ENCODE measurements at places on chromosomes 1 and 21.

GRCh38 chr1:53888681-53889080 lies 916 bp downstream of the YIPF1 start:
- no peak for DNase-seq

DNA sequence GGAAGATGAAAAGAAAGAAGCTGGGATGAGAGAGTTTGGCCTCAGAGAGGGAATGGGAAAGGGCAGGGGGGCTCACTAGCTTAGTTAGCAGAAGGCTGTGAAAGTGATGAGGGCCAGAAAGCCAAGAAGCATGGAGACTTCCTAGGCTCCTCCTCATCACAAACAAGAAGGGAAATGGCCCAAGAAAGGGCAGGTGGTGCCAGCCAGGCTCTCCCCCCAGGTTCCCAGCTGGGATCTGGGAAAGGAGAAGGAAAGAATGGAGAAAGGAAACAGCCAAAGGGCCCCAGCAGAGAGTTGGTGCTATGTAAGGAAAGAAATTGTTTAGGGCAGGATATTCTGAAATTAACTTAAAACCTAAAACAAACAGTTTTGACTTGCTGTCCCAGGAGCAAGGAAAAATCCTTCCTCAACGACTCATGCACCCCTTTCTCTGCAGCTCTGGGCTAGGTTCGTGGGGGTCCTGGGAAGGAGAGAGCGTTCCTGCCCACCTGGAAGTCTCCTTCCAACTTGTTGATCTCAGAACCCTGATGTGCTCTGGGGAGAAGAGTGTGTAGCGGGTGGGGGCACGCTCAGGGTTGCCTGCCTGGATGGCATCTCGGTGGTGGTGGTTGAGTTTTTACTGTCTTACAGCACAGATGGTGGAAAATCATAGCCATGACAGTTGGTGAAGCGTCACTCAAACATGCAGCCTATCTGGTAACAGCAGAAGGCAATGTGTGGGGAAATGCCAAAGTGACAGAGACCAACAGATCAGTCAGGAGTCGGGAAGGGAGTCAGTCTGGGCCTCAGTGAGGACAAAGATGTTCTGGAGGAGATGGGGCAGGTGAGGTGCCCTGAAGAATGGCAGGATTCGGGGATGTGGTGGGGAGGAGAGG lies 147.3 kb downstream of the CLIC6 start:
- no peak for DNase-seq

- DNase-seq = no peak
Measured at GRCh38 chr21:18041012-18041411, 203.6 kb upstream of the CHODL start.

- DNase-seq = no peak
Measured at GRCh38 chr1:230839173-230839572, 29.1 kb downstream of the C1orf198 start.

DNA sequence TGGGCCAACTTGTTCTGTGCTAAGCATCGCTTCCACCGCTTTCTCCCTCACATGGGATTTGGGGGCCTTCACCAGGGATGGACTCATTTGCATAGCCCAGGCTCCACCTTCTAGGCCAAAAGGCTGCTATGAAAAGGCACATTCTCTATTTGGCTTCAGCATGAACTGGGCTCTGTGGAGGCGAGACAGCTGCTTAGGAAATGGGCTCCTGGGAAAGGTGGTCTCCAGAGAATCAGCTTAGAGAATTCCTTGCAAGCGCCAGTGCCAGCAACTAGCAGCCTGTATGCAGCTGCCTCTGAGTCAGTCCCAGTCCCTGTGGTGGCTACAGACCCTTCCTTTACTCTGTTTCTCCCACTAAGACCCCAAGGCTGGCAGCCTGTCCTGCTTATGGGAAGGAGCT lies 214.5 kb downstream of the HIVEP3 start:
- DNase-seq = no peak

GRCh38 chr1:33460947-33461629 lies 11.4 kb upstream of the ZSCAN20 start:
- no peak for DNase-seq

DNA sequence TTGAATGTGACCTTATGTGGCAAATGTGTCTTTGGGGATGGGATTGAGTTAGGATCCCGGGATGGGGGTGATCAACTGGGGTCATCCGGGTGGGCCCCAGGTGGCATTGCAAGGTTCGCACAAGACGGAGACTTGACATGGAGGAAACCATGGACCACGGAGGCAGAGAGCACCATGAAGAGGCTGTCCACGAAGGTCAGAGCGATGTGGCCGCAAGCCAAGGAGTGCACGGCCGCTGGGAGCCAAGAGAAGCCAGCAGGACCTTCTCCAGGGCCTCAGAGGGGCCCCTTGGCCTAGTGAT lies 22.3 kb upstream of the COL18A1 start:
- DNase-seq = no peak

GRCh38 chr1:168894397-168894903 lies 165.4 kb upstream of the DPT start:
- DNase-seq = no peak

- no peak for DNase-seq
Measured at GRCh38 chr1:172902861-172903381, 147.8 kb downstream of the TNFSF18 start.

DNA sequence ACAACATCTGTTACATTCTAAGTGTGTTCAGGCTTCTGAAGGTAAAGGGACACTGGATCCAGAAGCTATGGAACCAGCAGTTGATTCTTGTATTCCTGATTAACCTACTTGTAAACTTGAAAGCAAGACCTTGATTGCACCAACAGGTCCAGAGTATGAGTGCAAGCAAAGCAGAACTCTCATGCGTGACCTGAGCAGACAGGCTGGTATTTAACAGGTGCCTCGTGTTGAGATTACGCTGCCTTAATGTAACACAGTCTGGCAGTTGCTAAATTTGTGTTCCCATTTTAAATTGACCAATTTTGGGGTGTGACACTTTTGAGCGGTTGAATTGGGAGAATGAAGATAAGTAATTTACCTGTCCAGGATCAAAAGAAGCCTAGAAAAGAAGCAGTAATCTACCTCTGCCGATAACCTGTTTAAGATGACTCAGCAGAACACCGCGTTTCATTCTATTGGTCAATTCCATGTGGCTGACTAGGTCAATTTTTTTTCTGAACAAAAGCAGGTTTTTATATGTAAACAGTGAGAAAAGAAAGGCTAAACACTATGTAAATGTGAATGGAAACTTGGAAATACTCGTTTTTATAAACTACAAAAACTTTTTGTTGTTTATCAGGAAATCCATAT lies 147.6 kb downstream of the DYRK1A start:
- no peak for DNase-seq

DNA sequence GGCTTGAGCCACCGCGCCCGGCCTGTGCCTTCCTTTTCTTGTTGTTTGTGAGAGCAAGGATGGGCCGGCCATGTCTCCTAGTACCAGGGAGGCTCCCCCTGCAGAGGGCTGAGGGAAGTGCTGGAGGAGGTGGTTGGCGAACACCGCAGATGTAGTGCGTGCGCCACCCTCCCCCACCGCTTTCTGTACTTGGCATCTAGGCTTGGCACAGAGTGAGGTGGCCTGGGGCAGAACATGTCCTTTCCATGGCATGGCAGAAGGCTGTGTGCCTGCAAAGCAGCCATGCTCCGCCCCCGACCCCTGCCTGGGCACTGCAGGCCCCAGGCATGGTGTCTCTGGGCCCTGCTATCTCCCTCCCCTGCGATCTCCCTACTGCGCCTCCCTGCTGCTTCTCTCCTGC lies 30.7 kb downstream of the ALPL start:
- no peak for DNase-seq

GRCh38 chr1:52266507-52266906 lies 99.5 kb downstream of the CC2D1B start:
- DNase-seq = no peak

DNA sequence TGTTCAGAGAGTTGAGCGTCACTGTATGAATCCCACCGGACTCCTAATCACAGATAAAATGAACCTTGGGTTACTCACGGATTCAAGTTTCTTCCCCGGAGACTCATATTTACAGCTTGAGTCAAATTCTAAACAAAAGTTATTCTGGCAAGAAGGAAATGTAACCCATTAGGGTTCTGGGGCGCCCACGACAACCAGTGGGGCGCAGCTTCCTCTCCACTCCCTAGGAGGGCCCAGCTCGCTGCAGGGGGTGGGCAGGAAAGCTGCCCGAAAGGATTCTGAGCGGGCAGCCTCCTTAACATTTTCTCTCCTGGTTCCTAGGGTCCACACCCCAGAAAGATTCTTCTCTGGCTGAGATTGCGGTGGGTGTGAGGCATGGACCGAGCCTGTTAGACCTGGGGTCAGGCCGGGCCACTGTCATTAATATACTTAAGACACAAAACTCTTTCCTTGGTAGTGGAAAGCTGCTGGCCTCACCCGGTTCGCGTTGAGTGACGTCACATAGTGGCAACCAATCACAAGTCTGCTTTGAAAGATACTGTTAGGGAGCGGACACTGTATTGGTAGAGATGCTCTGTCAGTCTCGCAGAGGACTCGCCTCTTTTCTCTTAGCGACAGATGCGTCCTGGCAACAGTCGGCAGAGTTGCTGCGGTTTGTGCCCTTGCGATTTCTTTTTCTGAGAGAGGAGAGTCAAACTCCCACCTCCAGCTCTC lies 13.6 kb upstream of the MCOLN3 start:
- peak; percentile 58 for DNase-seq

DNA sequence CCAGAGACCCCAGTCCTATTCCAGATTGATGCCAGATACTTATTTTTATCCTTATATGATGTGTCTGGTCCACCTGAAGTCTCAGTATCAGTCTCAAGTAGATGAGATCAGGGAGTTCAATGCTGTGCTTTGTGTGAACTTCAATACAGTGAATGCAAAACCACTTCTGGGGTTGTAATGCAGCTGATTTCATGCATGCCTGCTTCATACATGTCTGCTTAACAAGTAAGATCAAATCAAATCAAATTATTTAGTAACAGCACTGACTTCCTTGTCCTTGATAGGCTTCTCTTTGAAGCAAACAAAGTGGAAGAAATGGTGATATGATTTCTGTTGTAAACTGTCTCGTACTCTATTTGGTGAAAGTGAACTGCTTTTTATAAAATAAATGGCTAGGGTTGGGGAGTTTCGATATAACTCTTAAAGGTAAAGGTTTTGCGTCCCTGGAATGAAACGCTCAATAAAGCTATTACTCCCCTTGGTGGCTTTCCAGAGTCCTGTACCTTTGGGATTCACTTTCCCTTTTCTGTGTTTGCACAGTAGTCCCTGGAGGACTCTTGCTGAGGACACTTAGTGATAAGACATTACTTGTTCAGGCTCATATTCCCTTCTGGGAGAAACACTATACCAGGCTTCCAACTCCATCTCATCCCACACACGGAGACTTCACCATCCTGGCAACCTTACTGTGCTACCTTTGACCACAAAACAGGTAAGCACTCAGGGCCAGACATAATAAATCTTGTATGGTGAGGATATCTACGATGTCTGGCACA lies 59.3 kb downstream of the FH start:
- DNase-seq = no peak

- no peak for DNase-seq
Measured at GRCh38 chr1:176838276-176838995, 326.1 kb downstream of the ASTN1 start.

DNA sequence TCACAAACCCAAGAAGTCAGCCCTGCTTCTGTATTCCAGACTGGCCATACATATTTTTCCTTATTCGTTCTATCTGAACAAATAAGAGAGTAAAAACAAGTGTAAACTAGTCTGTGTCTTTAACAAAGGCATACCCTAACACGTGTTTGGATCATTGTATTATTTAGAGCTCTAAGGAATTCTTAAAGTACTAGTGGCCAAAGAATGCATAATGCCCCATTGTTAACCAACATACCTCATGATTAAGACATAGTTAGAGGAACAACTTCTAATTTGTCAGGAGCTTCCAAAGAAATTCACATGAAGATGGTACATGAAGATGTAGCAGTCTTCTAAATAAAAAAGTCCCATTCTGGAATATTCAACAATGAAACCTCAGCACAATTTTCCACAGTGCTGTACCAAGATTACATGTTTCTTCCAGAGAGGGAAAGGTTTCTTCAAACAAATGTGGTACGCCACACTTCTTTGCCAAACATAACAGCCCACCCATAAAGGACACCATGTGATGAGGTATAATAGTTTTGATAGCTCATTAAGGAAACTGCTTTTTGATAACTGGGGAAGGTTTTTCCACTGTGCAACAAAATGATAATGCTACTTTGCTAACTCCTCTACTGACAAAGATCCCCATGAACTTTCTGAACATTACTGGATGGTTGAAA lies 5.0 kb downstream of the PALMD start:
- DNase-seq = no peak

GRCh38 chr1:225710804-225711203 lies 57.9 kb upstream of the ENAH start:
- DNase-seq = no peak

DNA sequence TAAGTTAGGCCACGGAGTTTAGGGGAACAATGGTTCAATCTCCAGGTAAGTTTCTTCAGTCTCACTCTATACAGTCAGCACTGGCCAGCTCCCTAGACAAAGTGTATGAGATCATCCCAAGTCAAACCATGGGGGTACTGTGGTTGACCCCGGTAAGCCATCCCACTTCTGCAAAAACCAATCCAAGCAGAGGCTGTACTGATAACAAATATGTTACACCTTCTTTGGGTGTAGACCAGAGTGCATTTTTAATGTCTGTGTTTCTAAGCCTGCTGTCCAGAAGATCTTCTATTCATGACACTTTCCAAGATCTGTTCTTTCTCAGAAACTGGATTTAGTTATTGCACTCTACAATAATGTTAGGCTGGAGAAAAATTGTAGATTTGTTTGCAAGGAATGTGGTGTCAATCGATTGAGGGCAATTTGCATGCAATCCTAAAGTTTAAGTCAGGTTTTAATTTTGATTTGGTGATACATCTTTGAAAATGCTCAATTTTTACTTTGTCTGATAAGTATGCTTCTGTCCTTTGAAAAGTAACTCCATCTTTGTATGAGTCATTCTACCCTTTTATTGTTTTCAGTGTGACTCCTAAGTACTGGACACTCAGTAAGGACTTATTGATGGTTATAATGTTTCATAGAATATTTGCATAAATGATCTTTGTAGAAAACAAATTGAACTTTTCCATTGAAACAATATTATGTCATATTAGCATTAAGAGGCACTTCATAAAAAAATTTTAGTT lies 152.4 kb downstream of the HLX start:
- no peak for DNase-seq

GRCh38 chr1:147177611-147178380 lies 5.5 kb upstream of the PRKAB2 start:
- DNase-seq = no peak

DNA sequence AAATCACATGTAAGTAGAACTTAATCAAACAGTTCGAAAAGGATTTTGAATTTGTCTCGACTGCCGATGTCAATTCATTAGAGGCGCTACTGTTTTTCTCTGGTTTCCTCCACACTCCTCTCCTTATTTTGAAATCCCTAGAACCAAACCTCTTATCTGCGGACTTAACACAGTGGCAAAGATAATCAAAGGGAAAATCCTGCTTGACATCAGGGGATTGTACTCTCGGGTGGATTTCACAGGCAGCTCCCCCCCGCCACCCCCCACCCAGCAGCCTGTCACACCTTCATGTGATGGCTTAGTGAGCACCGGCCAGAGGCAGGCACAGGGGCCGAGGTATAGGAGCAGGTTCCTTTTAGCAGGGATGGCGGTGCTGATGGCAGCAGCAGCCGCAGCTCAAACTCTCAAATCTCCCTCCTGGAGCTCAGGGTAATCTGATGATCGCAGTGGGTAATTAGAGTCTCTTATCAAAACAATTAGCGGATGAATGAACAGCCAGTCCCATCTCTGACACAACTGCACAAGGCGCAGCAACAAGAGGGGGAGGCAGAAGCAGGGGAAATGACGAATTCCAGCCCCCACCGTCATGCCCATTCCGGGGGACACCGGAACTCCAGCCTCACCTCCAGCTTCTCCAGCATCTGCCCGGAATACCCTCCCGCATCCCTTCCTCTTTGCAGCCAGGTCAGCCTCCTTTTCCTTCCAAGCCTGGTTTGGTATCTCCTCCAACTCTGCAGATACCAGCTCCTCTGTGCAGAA lies 80.3 kb downstream of the SSBP3 start:
- no peak for DNase-seq

- DNase-seq = no peak
Measured at GRCh38 chr1:78048446-78048845, 2.7 kb downstream of the GIPC2 start.

Measured in T-helper 17 cell (primary cell).